ENCODE measurements at places on chromosomes 1 and 21. TPM values are rescaled to one million over a fixed set of nuclear protein-coding genes. Genes with fewer than 3 reads are reported as not detected.

Gene RNU1-3
- 2,322 TPM for total RNA-seq

DNA sequence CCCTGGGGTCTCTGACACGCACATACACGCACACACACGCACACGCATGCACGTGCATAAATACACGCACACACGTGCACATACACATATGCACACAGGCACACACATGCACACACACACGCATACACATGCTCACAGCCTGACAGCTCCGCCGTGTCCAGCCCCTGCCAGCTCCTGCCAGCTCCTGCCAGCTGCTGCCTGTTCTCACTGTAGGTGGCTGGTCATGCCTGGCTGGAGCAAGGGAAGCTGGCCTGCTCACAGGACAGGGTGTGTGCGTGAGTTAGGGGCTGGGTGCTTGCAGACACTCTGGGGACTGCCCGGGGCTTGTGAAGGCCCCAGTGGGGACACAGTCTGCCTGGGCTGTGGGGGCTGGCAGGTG lies 4.9 kb downstream of the PLCH2 start:
- DNase-seq: no peak

GRCh38 chr1:52588535-52588934 lies 13.6 kb upstream of the GPX7 start:
- no peak for DNase-seq

DNA sequence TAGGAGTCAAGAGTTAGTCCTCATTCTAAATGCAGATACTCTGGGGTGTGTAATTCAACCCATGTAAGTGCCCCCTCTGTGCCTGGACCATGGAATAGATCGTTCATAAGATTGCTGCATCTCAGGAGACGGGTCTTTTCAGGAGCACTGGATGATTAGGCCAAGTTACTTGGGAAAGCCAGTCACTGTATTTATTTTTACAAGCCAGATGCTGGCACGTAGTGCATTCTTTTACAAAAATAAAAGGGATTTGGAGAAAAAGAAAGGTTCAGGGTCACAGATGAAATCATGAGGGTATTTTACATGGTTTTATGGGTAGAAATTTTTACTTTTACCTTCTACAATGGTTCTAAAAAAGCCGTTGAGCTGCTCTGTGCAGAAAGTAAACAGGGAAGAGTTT lies 102.6 kb upstream of the UBE2U start:
- DNase-seq: no peak

DNA sequence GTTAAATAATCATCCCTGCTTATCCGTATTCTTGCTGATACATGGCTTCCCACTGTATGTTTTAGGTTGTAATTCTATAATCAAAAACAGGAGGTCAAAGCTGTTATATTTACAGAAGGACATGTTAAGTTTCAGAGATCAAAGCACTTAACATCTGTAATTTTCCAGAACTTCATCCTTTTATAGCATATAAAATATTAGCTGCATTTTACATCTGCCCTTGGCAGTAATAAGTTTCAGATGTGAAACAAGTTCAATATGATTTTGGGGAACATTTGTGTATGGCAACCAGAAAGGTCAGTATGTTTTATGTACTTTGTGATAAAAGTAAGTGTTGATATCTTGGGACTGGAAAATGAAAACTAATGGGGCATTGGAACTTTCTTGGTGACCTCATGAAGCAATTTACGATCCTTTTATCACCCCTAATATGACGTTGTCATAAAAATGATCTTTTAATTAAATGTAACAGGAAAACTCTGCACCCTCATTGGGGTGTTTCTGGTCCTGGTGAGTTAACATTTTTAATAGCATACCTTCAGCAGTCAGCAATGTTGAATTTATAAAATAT lies 449.6 kb downstream of the GPATCH2 start:
- DNase-seq: no peak

Gene NR0B2
- not detected for total RNA-seq

- no peak for DNase-seq
Measured at GRCh38 chr21:46500224-46500861, 41.7 kb downstream of the DIP2A start.

Gene BARHL2
- 0.18 TPM for total RNA-seq

DNA sequence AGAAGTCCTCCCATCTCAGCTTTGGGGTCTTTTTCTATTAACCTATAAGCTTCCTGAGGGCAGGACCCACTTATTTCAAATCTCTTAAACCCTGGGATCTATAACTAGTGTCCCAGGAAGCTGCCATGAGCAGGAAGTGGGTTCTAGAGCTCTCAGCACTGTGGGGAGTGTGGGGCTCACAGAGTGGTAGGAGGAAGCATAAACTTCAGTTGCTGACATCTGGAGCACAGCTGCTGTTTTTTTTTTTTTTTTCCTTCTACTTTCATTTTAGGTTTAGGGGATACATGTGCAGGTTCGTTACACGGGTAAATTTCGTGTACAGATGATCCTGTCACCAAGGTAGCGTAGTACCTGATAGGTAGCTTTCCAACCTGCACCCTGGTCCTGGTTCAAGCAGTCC lies 59.3 kb downstream of the AK4 start:
- DNase-seq: no peak

DNA sequence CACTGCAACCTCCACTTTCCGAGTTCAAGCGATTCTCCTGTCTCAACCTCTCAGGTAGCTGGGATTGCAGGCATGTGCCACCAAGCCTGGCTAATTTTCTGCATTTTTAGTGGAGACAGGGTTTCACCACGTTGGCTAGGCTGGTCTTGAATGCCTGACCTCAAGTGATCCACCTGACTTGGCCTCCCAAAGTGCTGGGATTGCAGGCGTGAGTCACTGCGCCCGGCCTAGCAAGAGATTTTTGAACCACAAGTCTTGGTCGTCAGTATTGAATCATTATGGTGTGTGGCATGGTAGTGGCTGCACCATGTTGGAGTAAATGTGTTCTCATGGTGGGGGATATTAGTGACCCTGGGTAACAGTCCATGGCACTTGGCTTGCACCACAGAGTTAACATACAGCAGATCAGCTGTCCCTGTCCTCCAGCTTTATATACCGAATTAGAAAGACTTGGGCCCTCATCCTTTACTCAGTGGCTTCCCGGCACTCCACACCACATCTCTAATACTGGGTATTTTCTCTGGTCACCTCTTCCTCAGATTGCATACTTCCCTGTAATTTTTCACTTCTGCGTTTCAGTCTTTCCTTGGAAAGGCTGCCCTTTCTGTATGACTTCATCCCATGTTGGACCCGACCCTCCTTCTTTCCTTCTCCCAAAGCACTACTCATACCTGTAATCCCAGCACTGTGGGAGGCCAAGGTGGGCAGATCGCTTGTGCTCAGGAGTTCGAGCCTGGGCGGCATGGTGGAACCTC lies 25.1 kb downstream of the AK4 start:
- no peak for DNase-seq

Gene FAM3B
- 1.1 TPM for total RNA-seq

Gene TMOD4
- total RNA-seq: 1.0 TPM

DNA sequence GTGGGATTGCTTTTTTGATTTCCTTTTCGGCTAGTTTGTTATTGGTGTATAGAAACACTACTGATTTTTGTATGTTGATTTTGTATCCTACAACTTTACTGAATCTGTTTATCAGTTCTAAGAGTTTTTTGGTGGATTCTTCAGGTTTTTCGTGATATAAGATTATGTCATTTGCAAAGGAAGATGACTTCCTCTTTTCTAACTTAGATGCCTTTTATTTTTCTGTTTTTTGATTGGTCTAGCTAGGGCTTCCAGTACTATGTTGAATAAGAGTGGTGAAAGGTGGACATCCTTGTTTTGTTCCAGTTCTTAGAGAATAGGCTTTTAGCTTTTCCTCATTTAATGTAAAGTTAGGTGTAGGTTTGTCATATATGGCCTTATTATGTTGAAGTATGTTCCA lies 13.1 kb upstream of the NHLH2 start:
- no peak for DNase-seq

DNA sequence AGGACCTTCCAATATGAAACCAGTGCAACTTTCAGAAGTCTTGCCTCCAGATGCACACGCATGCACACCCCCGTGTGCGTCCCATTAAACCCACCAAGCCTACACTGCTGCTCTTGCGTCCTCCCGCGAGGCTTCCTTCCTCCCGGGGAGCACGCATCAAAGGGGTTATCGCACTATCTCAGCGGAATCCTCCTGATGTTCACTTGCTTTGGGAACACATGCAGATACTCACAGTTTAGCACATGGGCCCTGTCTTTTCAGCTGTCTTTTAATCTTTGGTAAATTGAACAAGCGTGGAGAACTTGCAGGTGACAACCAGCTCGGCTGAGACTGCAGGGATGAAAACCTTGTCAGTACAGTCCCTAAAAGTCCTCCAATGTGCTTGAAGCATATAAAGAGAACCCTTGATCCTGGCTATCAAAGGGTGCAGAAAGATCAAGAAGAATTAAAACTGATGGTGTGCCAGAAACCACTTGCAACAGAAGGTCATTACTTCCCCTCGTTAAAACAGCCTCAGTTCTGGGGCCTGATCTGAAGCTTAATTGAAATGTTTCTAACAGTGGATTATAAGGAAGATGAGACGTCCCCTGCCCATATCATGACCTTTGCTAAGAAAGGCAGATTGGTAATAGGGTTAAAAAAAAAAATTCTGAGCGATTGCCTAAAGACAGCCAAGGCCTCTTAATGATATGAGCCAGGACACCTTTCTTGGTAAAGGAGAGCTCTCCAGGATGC lies 149.4 kb upstream of the LMO4 start:
- no peak for DNase-seq

DNA sequence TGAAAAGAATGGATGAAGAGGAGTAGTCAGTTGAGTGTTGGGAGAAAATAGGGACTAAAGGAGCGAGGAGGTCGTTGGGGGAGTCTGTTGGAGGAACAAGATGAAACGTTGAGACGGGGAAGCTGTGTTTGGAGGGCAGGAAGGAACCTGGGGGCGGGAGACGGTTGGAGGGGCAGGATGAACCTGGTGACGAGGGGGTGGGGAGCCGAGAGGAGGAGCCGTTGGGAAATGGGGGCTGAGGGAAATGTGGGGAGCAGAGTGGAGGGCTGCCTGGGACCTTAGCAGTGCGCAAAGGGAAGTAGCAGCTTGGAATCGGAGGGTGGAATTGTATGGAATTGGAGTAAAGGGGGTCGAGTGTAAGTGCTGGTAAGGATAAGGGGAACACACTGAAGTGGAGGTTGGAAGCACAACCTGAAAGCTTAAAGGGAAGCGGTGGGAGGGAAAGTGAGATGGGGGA lies 630 bp downstream of the MTF2 start:
- DNase-seq: peak; percentile 72

DNA sequence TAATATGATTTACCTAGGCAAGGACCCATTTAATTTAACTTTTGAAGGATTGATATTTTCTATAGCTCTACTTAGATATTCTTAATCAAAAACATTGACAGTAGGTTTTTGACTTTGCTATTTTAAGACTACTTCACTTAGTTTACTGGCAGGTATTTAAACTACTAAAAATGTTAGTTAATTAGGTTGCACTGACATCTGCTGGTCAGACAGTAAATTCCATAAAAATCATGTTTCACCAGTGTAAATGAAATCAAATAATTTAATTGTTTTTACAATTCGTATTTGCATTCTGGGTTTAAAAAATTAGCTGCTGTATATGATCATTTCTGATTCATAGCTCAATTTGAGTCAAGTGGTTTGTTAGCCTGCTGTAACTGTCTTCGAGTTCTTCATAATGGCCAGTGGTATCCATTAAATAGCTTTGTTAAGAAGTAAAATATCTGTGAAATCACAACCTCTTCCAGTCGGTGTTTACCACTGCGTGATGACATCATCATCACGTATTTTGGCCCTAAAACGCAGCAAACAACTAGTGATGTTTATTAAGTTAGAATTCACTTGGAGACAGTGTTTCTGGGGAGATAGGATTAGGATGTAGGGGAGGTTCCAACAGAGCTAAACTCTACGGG lies 26.2 kb downstream of the EXTL2 start:
- DNase-seq: no peak

Gene ICOSLG
- 7.2 TPM for total RNA-seq

- no peak for DNase-seq
Measured at GRCh38 chr1:234970401-234970730, 158.3 kb downstream of the TOMM20 start.

- DNase-seq: no peak
Measured at GRCh38 chr1:243539636-243540035, 283.8 kb downstream of the SDCCAG8 start.

- DNase-seq: no peak
Measured at GRCh38 chr1:92599184-92599583, 112.5 kb upstream of the GFI1 start.

GRCh38 chr1:11981378-11982009 lies 1.2 kb downstream of the MFN2 start:
- no peak for DNase-seq

Gene AGO3
- 39.8 TPM for total RNA-seq

Gene RIMKLA
- total RNA-seq: 1.9 TPM

GRCh38 chr1:61392409-61393242 lies 310.3 kb downstream of the NFIA start:
- no peak for DNase-seq

DNA sequence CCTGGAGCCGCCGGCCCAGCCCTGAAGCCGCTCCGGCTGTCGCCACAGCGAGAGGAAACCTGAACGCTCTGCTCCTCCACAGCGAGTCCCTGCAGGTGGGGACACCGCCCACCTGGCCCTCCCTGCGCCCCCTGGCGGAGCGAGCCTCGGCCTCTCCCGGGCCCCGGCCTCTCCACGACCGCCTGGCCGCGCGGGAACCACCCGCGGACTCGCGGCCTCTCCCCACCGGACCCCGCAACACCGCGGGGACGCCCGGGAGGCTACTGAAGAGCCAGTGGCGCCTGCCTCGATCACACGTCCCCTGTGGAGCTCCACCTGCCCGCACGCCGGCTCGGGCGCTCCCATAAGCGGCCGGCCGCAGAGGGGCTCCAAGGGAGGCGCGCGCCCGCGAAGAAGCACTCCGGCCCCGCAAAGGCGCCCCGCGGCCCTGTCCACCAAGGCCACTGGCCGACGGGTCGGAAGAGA lies 109.6 kb downstream of the KCNN3 start:
- peak; percentile 93 for DNase-seq

Gene DIO1
- total RNA-seq: not detected

DNA sequence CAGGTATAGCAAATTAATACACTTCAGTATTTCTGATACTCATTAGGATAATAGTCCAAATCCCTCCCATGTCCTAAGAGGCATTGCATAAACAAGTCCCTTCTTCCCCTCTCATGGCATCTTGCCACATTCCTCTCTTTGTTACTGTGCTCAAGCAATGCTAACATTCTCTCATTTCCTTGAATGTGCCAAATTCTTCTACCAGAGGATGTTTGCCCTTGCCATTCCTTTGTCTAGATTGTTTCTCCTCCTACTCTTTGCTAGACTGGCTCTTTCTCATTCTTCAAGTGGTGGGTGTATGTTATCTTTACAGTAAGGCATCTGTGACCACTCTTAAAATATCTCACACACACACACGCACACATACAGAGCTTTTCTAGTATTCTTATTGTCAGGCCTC lies 621.0 kb upstream of the CXADR start:
- DNase-seq: no peak

- no peak for DNase-seq
Measured at GRCh38 chr1:38881487-38881886, at the start of gene GJA9. Gene GJA9 (minus strand): TSS chr1:38881587. CDS start chr1:38876098, 5,489 bp downstream.

- peak; percentile 87 for DNase-seq
Measured at GRCh38 chr1:9473032-9473807, 66.0 kb upstream of the SLC25A33 start.

Data from endodermal cell (in vitro differentiated cells).